Naive B cell (primary cell): ENCODE measurements at places on chromosomes 11 and 22. TPM values are rescaled to one million over a fixed set of nuclear protein-coding genes. Genes with fewer than 3 reads are reported as not detected.

PPFIBP2 gene
- 13.3 TPM for polyA plus RNA-seq

OVCH2 gene
- not detected for polyA plus RNA-seq

TEX54 gene
- 6.3 TPM for polyA plus RNA-seq

FAT3 gene
- not detected for polyA plus RNA-seq

SRRD gene
- polyA plus RNA-seq = 17.5 TPM

KCNQ1OT1 gene
- polyA plus RNA-seq = 0.28 TPM

SLC6A5 gene
- polyA plus RNA-seq = not detected

MS4A3 gene
- polyA plus RNA-seq = not detected

NAALAD2 gene
- not detected for polyA plus RNA-seq

CNIH2 gene
- polyA plus RNA-seq = not detected

SLC22A12 gene
- polyA plus RNA-seq = not detected

MRPL49 gene
- 68.8 TPM for polyA plus RNA-seq

UCP3 gene
- polyA plus RNA-seq = 0.31 TPM

IFITM1 gene
- polyA plus RNA-seq = 156 TPM

SHISA8 gene
- polyA plus RNA-seq = 0.99 TPM

C11orf86 gene
- not detected for polyA plus RNA-seq

SPI1 gene
- 74.6 TPM for polyA plus RNA-seq

CHRM1 gene
- polyA plus RNA-seq = not detected

APOA4 gene
- not detected for polyA plus RNA-seq

TP53AIP1 gene
- not detected for polyA plus RNA-seq

C11orf87 gene
- polyA plus RNA-seq = not detected

SLC22A6 gene
- polyA plus RNA-seq = not detected

OR51E2 gene
- polyA plus RNA-seq = not detected

OR8G5 gene
- polyA plus RNA-seq = not detected

ACTN3 gene
- not detected for polyA plus RNA-seq

LINC01488 gene
- polyA plus RNA-seq = not detected

RAG1 gene
- not detected for polyA plus RNA-seq

B3GAT1 gene
- polyA plus RNA-seq = not detected

ART1 gene
- not detected for polyA plus RNA-seq

SAAL1 gene
- 20.8 TPM for polyA plus RNA-seq
